ENCODE measurements at places on chromosomes 2 and 18. TPM values are rescaled to one million over a fixed set of nuclear protein-coding genes. Genes with fewer than 3 reads are reported as not detected.

Gene NPHP1
- 0.74 TPM for polyA plus RNA-seq

Gene SLC14A1
- 0.18 TPM for polyA plus RNA-seq

Gene CPS1
- polyA plus RNA-seq = 7.9 TPM

Gene SERPINB13
- not detected for polyA plus RNA-seq

Gene SLC5A6
- polyA plus RNA-seq = 329 TPM

Gene MATN3
- 3.0 TPM for polyA plus RNA-seq

Gene ZSWIM2
- not detected for polyA plus RNA-seq

Gene MC5R
- 1.1 TPM for polyA plus RNA-seq

Gene MTERF4
- 28.5 TPM for polyA plus RNA-seq

Gene RIT2
- 0.46 TPM for polyA plus RNA-seq

Gene CXCR1
- not detected for polyA plus RNA-seq

Gene RBBP8
- polyA plus RNA-seq = 16.1 TPM

Gene CNRIP1
- 5.0 TPM for polyA plus RNA-seq

Gene ELAC1
- 2.3 TPM for polyA plus RNA-seq

Gene RSAD2
- not detected for polyA plus RNA-seq

Gene OTOS
- polyA plus RNA-seq = 0.19 TPM

Gene CAPN14
- polyA plus RNA-seq = not detected

Gene ST8SIA5
- polyA plus RNA-seq = 2.4 TPM

Gene ANKRD30BL
- 0.05 TPM for polyA plus RNA-seq

Gene CCDC85A
- polyA plus RNA-seq = 0.14 TPM

Gene MTHFD2
- polyA plus RNA-seq = 99.5 TPM

Gene VWC2L
- not detected for polyA plus RNA-seq

Gene G6PC2
- not detected for polyA plus RNA-seq

Gene C1QL2
- polyA plus RNA-seq = 1.3 TPM

Gene MAPK4
- 3.3 TPM for polyA plus RNA-seq

Gene FNDC4
- polyA plus RNA-seq = 14.1 TPM

Gene NYAP2
- polyA plus RNA-seq = not detected

Gene KCNS3
- 23.0 TPM for polyA plus RNA-seq

Gene SNORC
- polyA plus RNA-seq = 2.8 TPM

Gene FAM124B
- polyA plus RNA-seq = 2.1 TPM

Gene NGEF
- 2.7 TPM for polyA plus RNA-seq

Gene STAT4
- 0.36 TPM for polyA plus RNA-seq

Gene ABHD1
- polyA plus RNA-seq = 0.88 TPM

Gene FOXI3
- 6.8 TPM for polyA plus RNA-seq

Gene EVX2
- polyA plus RNA-seq = not detected

Gene ELOA2
- not detected for polyA plus RNA-seq

Gene SIGLEC15
- 0.20 TPM for polyA plus RNA-seq

Gene STARD6
- not detected for polyA plus RNA-seq

Gene AFF3
- polyA plus RNA-seq = 0.27 TPM

Gene IL36A
- not detected for polyA plus RNA-seq

Gene MAP3K19
- polyA plus RNA-seq = not detected

Gene CD207
- polyA plus RNA-seq = not detected

Gene PROKR1
- 1.3 TPM for polyA plus RNA-seq

Gene ERMN
- 0.11 TPM for polyA plus RNA-seq

Gene MEP1B
- polyA plus RNA-seq = not detected

Gene NEURL3
- polyA plus RNA-seq = 0.03 TPM

Gene ATOH8
- 0.74 TPM for polyA plus RNA-seq

Gene CREG2
- 2.0 TPM for polyA plus RNA-seq

Gene LRRTM1
- polyA plus RNA-seq = 4.6 TPM

Gene POTEC
- polyA plus RNA-seq = not detected

Gene INO80D
- 4.8 TPM for polyA plus RNA-seq

Gene NTSR2
- 0.09 TPM for polyA plus RNA-seq

Gene CMPK2
- polyA plus RNA-seq = 0.46 TPM

Gene TRAK2
- 3.0 TPM for polyA plus RNA-seq

Gene CFAP65
- 0.45 TPM for polyA plus RNA-seq

Gene OSBPL6
- 1.5 TPM for polyA plus RNA-seq

Gene LBX2
- polyA plus RNA-seq = 0.27 TPM

Gene PSD4
- polyA plus RNA-seq = 0.93 TPM

Gene GATA6
- polyA plus RNA-seq = not detected

Gene SAP130
- 58.6 TPM for polyA plus RNA-seq
